ENCODE measurements at places on chromosomes 13 and 19.

GRCh38 chr13:78317030-78317429 lies 286.3 kb downstream of the POU4F1 start:
- DNase-seq: peak; percentile 9

DNA sequence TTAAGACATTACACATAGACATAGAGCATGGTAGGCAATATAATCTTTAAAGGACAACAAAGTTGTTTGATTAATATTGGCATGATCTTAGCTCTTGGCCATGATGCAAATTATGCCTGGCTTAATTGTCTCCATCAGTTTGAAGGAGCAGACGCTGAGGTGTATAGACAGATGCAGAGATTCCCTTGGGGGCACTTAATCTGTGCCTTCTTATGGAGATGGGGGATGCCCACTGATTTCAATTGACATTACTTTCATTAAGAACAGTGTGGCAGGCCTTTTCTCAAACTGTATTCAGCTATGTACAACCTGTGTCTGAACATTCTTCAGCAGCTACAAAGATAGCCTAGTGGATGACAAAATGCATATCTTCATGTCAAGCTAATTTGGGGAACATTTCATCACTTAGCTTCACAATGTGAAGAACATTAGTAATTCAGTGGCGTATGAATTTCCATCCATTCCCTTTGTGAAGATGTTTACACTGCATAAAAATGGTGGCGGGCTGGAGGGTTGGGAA lies 85.3 kb upstream of the MYCBP2 start:
- DNase-seq: no peak

- no peak for DNase-seq
These were observed 69.7 kb upstream of the C1QTNF9B start for GRCh38 chr13:23966691-23967615.

- no peak for DNase-seq
These were observed 503.2 kb upstream of the PCDH20 start for GRCh38 chr13:61918841-61919240.

- no peak for DNase-seq
These were observed 702.3 kb downstream of the DIAPH3 start for GRCh38 chr13:59461411-59461810.

- DNase-seq: no peak
These were observed 72.5 kb downstream of the EDNRB start for GRCh38 chr13:77846173-77846572.

DNA sequence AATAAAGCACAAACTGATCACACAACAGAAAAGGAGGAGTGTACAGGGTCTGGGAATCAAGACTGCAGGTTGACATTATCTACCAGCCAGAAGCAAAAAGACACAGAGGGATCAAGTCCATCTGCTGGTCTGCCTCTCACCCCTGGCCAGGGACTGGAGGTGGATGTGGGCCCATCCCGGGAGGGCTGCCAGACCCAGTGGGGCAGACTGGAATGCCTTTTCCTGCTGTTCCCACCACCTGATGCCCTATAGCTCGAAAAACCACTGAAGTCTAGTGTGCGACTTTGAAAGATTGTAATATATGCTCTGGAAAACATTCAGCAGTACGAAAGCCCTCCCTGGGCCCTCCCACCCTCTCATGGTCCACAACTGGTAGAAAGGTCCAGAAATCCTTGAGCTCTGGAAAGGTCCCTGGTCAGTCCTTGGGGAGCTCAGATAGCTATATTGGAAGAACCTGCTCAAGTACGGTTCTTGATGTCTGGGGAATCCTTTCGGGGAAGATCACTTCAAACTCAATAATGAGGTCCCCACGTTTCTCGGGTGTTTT lies 2.6 kb downstream of the DNAJB1 start:
- DNase-seq: no peak

DNA sequence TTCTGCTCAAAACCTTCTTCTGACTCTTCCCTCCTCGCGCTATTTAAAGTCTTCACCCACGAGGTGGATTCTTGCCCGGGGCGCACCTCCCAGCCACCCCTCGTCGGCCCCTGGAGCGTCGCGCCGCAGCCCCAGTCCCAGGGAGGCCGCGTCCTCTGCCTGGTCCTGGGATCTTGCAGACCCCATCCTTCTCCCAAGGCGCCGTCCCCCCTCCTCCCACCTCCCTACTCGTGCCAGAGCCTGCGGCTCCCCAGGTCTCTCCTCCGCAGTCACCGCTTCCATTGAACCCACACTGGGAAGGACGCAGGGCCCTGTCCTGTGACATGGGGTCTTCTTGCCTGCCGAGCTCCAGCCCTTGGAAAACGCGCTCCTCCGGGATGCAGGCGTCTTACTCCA lies 486 bp downstream of the ZNF808 start:
- no peak for DNase-seq

GRCh38 chr13:80906860-80907259 lies 565.9 kb upstream of the SPRY2 start:
- DNase-seq: no peak

DNA sequence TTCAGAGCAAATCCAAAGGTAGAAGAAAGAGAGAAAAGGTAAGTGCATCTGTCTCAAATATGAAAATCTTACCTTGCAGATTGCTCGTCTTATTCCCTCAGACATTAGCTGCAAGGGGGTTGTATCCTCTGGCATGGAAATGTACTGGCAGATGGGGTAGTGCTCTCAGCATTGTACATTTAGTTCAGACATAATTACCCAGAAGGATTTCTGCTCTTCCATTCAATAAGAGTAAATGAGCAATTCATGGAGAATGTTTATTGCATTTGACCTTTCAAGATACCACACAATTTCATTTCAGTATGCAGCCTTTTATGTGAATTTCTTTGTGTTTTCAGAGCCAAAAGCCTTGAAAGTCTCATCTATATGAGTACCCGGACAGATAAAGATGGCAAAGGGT lies 63.8 kb downstream of the SCEL start:
- peak; percentile 7 for DNase-seq

GRCh38 chr19:14300303-14300702 lies 80.9 kb upstream of the ADGRE5 start:
- no peak for DNase-seq

- DNase-seq: no peak
These were observed 138.0 kb downstream of the ITGBL1 start for GRCh38 chr13:101590479-101590878.

GRCh38 chr19:39127812-39128515 lies 2.4 kb downstream of the PAK4 start:
- no peak for DNase-seq

- DNase-seq: no peak
These were observed 275.1 kb downstream of the DCLK1 start for GRCh38 chr13:35856084-35856483.

DNA sequence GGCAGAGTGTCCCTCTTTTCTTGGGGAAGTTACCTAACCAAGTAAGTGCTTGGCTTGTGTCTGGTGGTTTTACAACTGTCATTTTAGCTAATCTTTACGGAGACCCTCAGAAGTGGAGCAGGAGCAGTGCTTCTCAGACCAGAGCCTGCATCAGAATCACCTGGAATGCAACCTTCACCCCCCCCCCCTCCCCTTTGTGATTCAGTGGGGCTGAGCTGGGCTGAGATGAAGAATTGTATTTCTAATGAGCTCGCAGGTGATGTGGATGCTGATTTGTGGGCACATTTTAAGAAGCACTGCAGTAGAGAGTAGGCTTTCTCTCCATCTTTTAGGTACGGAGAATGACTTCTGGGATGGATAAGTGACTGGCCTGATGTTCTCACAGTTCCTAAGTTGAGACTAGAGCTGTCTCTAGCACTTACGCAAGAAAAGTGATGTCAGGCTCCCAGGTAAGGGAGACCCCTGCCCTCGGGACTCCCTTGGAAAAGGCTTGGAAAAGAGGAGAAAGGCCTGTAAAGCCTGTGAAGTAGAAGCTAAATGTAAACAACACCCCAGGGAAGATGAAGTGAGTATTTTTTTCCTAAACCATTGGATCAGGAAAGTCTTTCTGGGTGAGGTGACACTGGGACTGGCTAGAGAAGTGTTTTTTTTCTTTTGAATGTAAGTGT lies 23.3 kb upstream of the RNF113B start:
- DNase-seq: no peak

GRCh38 chr13:43118521-43118920 lies 95.1 kb downstream of the DNAJC15 start:
- DNase-seq: no peak

DNA sequence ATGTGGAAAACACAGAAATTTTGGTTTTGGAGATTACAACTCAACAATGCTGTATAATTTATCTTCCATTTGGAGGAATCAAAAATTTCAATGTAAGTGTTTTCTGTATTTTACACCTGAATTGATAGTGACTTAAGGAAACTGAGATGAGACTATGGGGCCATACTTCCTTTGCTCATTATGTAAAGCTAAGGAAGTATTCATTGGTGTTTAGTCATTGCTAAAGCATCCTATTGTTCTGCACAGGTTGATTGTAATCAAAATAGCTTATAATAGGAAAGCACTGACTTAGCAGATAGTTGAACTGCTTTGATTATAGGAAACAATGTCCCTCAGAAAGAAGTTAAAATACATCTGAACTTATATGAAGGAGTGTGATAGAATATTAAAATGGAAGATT lies 244.4 kb upstream of the SLITRK5 start:
- DNase-seq: no peak

DNA sequence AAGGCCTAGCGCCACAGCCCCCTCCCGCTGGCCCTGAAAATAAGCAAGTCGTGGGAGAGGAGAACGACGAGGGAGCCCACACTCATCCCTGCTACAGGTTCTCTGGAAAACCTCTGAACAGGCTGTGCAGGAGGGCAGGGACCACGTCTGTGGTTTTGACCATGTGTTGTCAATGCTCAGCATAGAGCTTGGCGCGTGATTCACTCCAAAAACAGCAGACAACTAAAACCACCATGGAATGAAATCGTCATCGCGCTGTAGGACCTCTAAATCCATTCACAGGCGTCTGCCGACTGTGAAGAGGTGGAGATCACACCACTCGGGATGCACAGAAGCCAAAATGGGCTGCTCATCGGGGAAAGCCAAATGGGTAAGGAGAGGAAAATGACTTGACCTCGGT lies 121.3 kb downstream of the COL4A1 start:
- no peak for DNase-seq

DNA sequence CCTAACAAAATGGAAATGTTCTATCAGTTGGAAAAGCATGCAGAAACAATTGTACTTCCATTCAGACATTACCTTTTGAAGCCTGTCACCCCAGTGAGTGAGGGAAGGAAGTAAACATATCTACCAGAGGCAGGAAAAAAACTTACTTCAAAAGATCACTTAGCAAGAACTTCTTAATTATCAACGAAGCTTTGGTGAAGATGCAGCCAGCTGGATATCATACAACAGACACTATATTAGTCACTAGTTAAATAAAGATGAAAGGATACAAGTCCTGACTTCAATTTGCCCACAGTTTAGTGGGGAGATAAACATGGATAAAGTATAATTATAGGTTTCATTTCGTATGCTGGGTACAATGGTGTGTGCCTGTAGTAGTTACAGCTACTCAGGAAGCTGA lies 148.8 kb downstream of the TNFRSF19 start:
- DNase-seq: no peak

Data from NCI-H1092 (cell line).